ENCODE measurements at places on chromosomes 12 and 14.

- no peak overlapping the region for H3K27ac ChIP-seq
- H3K4me1 ChIP-seq, result peaks cover 14% of the 10 kb centered on the region
- DNase-seq, result no peak
- H3K4me3 ChIP-seq, result no peak overlapping the region
Observed at GRCh38 chr14:67491741-67492507, 3.4 kb upstream of the TMEM229B start.

GRCh38 chr14:59406454-59407245, 58.5 kb downstream of the GPR135 start:
- no peaks in the 10 kb centered on the region for H3K27me3 ChIP-seq
- no peak for DNase-seq
- no peaks in the 10 kb centered on the region for H3K36me3 ChIP-seq
- no peak overlapping the region for H3K4me3 ChIP-seq
- H3K4me1 ChIP-seq, result peaks cover 15% of the 10 kb centered on the region
- peak overlapping the region; percentile 63 for H3K27ac ChIP-seq

GRCh38 chr12:27554421-27555186, 30.6 kb downstream of the PPFIBP1 start:
- no peaks in the 10 kb centered on the region for H3K36me3 ChIP-seq
- H3K27ac ChIP-seq, result peak overlapping the region; percentile 47
- DNase-seq, result no peak

- H3K27me3 ChIP-seq, result no peaks in the 10 kb centered on the region
- peaks cover 86% of the 10 kb centered on the region for H3K36me3 ChIP-seq
- no peak for DNase-seq
Observed at GRCh38 chr12:873954-874353, 75.5 kb downstream of the RAD52 start.

DNA sequence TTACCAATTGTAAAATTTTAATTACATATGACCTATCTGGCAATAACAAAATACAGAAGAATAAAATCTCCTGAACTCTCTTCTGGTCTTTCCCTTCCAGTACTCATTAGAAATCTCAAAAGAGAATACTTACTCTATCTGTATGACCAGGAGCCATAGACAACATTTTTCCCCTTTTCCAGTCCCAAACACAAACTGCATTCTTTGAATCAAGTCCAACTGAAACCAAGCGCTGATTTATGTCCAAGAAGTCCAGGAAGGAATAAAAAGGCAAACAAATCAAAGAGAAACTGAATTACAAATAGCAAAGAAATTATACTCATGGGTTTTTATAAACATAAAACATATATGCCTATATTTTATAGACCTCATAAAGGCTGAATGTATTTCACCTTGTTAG, 46.7 kb downstream of the EML5 start:
- no peak overlapping the region for H3K4me3 ChIP-seq
- H3K36me3 ChIP-seq, result no peaks in the 10 kb centered on the region
- no peaks in the 10 kb centered on the region for H3K27me3 ChIP-seq
- no peak overlapping the region for H3K27ac ChIP-seq

DNA sequence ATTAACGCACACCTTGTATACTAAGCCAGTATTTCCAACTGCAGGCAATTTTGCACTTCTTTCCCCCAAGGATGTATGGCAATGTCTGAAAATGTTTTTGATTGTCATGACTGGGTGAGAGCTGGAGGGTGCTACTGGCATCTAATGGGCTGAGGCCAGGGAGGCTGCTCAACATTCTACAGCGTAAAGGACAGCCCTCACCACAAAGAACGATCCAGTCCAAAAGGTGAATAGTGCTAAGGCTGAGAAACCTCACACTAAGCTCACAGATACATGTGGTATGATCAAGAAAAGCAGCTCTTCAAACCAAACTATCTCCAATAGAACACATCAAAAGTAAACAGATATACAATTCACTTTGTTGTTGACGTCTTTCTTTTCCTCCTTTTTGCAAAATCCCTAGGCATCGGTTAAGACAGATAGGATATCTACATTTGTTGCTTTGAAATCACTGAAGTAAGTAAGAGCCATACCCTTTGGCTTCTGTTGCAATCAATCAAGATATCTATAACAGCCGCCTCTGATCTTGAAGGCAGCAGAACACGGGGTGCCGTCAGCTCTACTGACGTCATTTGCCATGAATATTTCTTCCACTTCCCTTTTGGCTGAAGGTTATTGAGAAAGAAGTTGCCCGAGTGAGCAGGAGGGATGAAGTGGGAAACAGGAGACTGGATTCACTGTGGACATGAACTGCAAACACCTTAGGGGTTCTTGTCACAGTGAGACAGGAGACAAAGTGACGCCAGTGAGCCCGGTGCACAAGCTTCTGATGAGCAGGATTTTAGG, 218.3 kb downstream of the FOXN3 start:
- peaks cover 5% of the 10 kb centered on the region for H3K4me1 ChIP-seq
- no peaks in the 10 kb centered on the region for H3K27me3 ChIP-seq
- DNase-seq, result no peak
- no peak overlapping the region for H3K4me3 ChIP-seq

- no peak overlapping the region for H3K27ac ChIP-seq
- DNase-seq, result no peak
- H3K36me3 ChIP-seq, result no peaks in the 10 kb centered on the region
Observed at GRCh38 chr12:96862326-96862725, 44.7 kb upstream of the NEDD1 start.

GRCh38 chr14:89000007-89000942, 175.8 kb downstream of the TTC8 start:
- no peak overlapping the region for H3K27ac ChIP-seq
- peak; percentile 67 for DNase-seq
- H3K36me3 ChIP-seq, result no peaks in the 10 kb centered on the region
- H3K27me3 ChIP-seq, result no peaks in the 10 kb centered on the region
- H3K4me3 ChIP-seq, result no peak overlapping the region

DNA sequence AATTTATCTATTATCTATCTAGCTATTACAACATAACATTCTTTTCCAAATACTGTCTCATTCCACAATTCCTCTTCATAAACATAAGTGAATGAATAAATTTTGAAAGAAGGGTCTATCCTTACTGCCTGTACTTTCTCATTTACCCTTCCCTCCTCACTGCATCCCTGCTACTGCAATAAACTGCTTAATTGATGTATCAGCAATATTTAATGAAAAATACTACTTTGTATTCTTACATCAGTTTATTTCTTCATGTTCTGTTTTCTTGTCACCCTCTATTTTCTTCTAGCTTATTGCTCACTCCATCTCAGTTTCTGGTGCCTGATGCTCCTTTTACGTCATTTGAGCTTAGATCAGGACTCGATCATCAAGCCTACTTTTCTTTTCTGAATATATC, 695.7 kb upstream of the ATXN7L3B start:
- H3K27ac ChIP-seq, result no peak overlapping the region
- no peaks in the 10 kb centered on the region for H3K27me3 ChIP-seq
- no peak overlapping the region for H3K4me3 ChIP-seq

GRCh38 chr14:98963610-98964009, 308.4 kb downstream of the BCL11B start:
- H3K4me1 ChIP-seq, result no peaks in the 10 kb centered on the region
- H3K4me3 ChIP-seq, result no peak overlapping the region
- no peak overlapping the region for H3K27ac ChIP-seq

DNA sequence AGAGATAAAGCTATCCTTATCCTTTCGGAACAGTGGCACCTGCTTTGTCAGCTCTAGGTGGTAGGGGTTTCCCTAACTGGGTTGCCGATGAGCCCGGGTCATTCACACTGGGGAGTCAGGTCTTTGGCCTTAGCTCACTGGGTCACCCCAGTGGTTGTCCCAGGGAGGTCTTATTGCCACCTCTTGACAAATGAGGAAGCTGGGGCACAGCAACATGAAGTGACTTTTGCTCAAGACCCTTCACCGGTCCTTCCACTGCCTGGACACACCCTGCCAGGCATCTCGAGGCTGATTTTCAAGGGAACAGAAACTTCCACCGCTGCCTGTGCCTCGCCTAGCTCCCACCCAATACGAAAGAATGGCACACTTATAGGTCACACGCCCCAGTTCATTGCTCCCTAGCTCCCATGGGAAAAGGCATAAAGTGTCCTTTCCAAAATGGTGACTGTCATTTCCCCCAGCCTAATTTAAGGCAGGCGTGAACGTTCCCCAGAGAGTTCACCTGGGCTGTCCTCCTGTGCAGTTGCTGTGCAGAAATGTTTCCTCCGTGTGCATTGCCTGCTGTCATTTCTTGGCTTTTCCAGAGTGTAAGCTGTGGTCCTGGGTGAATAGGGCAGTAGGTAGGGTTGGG, 156.1 kb upstream of the CCND2 start:
- peaks cover 22% of the 10 kb centered on the region for H3K4me1 ChIP-seq
- no peak for DNase-seq
- H3K27me3 ChIP-seq, result peaks cover 18% of the 10 kb centered on the region
- no peak overlapping the region for H3K4me3 ChIP-seq
- no peak overlapping the region for H3K27ac ChIP-seq

DNA sequence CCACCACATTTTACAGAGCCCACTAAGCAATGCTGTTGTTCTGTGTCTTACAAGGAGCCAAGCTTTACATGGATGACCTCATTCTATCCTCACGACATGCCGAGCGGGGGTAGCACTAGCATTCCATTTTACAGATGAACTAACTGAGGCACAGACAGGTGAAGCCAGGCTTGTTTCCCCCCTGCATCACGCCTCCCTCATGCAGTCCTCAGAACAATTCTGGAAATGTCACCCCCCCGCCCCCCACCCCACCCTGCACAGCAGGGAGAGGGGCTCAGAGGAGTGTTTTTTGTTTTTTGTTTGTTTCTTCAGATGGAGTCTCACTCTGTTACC, 1.5 kb downstream of the SLC8B1 start:
- H3K4me1 ChIP-seq, result peaks cover 27% of the 10 kb centered on the region
- no peaks in the 10 kb centered on the region for H3K27me3 ChIP-seq
- no peak for DNase-seq
- H3K27ac ChIP-seq, result no peak overlapping the region
- H3K4me3 ChIP-seq, result peak overlapping the region; percentile 93
- H3K36me3 ChIP-seq, result peaks cover 40% of the 10 kb centered on the region

- no peaks in the 10 kb centered on the region for H3K27me3 ChIP-seq
- H3K36me3 ChIP-seq, result no peaks in the 10 kb centered on the region
- H3K4me1 ChIP-seq, result no peaks in the 10 kb centered on the region
- no peak overlapping the region for H3K4me3 ChIP-seq
- H3K27ac ChIP-seq, result no peak overlapping the region
- no peak for DNase-seq
Observed at GRCh38 chr12:29599381-29599780, 101.9 kb upstream of the OVCH1 start.

DNA sequence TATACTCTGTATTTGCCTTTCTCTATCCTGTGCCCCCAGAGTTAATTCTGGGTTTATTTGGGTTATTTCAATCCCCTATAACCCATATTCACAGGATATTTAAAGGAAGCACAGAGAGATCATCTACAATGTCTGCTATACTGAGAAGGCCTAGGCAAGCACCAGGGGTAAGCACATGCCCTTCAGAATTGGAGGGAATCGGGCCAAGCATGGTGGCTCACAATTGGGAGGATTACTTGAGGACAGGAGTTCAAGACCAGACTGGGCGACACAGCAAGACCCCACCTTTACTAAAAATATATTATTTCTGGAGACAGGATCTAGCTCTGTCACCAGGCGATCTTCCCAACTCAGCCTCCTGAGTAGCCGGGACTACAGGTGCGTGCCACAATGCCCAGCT, 11.3 kb downstream of the FOXN3 start:
- H3K27me3 ChIP-seq, result no peaks in the 10 kb centered on the region
- no peak overlapping the region for H3K27ac ChIP-seq
- H3K36me3 ChIP-seq, result peaks cover 19% of the 10 kb centered on the region
- no peak overlapping the region for H3K4me3 ChIP-seq

GRCh38 chr12:68959143-68959858, 26.3 kb upstream of the CPM start:
- no peaks in the 10 kb centered on the region for H3K36me3 ChIP-seq
- no peak for DNase-seq
- H3K27me3 ChIP-seq, result no peaks in the 10 kb centered on the region
- H3K27ac ChIP-seq, result no peak overlapping the region

- H3K27ac ChIP-seq, result no peak overlapping the region
- H3K36me3 ChIP-seq, result no peaks in the 10 kb centered on the region
- no peak for DNase-seq
- H3K4me1 ChIP-seq, result no peaks in the 10 kb centered on the region
- H3K27me3 ChIP-seq, result no peaks in the 10 kb centered on the region
Observed at GRCh38 chr14:58950555-58950954, 237.9 kb upstream of the DAAM1 start.

GRCh38 chr14:99188731-99189191, 83.2 kb downstream of the BCL11B start:
- H3K27ac ChIP-seq, result no peak overlapping the region
- H3K4me3 ChIP-seq, result no peak overlapping the region
- no peaks in the 10 kb centered on the region for H3K36me3 ChIP-seq
- H3K4me1 ChIP-seq, result peaks cover 11% of the 10 kb centered on the region

GRCh38 chr14:71311061-71311460, 403.8 kb downstream of the PCNX1 start:
- H3K4me3 ChIP-seq, result no peak overlapping the region
- H3K36me3 ChIP-seq, result no peaks in the 10 kb centered on the region
- DNase-seq, result no peak
- no peak overlapping the region for H3K27ac ChIP-seq

GRCh38 chr14:102140027-102140749, 491 bp downstream of the WDR20 start:
- H3K4me1 ChIP-seq, result peaks cover 20% of the 10 kb centered on the region
- peak overlapping the region; percentile 99 for H3K4me3 ChIP-seq
- no peaks in the 10 kb centered on the region for H3K27me3 ChIP-seq
- H3K36me3 ChIP-seq, result peaks cover 18% of the 10 kb centered on the region
- peak; percentile 64 for DNase-seq

- H3K27ac ChIP-seq, result no peak overlapping the region
- no peak for DNase-seq
- H3K4me1 ChIP-seq, result no peaks in the 10 kb centered on the region
Observed at GRCh38 chr14:93619176-93619793, 169.0 kb downstream of the PRIMA1 start.

- H3K27me3 ChIP-seq, result no peaks in the 10 kb centered on the region
- H3K36me3 ChIP-seq, result no peaks in the 10 kb centered on the region
- H3K4me3 ChIP-seq, result no peak overlapping the region
- DNase-seq, result no peak
- no peaks in the 10 kb centered on the region for H3K4me1 ChIP-seq
- no peak overlapping the region for H3K27ac ChIP-seq
Observed at GRCh38 chr14:57502586-57503254, 9.1 kb upstream of the CCDC198 start.

DNA sequence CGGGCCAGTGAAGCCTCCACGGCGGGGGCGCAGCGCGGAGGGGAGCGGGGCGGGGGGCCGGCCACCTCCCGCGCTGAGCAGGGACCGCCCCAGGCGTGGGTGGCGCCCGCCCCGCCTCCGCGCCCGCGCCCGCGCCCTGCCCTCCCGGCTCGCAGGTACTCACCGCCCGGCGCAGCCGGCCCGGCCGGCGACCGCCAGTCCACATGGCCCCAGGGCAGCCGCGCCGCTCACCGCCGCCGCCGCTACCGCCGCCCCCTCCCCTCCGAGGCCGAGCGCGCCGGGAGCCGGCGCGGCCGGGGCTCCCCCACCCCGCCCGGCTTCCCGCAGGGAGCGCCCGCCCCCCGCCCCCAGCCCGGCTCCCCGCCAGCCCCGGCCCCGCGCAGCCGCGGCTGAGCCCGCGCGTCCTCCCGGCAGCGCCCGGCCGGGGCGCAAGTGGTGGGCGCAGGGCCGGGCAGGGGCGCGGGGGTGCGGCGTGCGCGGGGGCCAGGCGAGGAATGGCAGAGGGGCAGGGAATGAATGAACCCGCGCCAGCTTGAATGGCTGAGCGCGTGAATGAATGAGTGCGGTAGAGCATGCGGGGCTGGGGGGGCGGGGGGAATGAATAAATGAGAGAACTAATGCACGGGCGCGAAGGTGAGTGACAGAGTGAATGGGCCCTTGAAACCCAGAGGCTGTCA, at the start of gene BEGAIN:
Gene BEGAIN (minus strand): TSS at position 332 of the 677 bp plus-strand sequence. CDS start 127 bp downstream, at position 205.
- H3K36me3 ChIP-seq, result no peaks in the 10 kb centered on the region
- peaks cover 53% of the 10 kb centered on the region for H3K27me3 ChIP-seq
- no peak within 1 kb of the TSS for H3K27ac ChIP-seq
- H3K4me3 ChIP-seq, result peak within 1 kb of the TSS; percentile 64
- peak; percentile 45 for DNase-seq
- peaks cover 8% of the 10 kb centered on the region for H3K4me1 ChIP-seq

All from lower lobe of right lung (tissue), 2 donors.